Right hindlimb (tissue), 1 donor: ENCODE measurements at places on chromosomes 16 and 17.

DNA sequence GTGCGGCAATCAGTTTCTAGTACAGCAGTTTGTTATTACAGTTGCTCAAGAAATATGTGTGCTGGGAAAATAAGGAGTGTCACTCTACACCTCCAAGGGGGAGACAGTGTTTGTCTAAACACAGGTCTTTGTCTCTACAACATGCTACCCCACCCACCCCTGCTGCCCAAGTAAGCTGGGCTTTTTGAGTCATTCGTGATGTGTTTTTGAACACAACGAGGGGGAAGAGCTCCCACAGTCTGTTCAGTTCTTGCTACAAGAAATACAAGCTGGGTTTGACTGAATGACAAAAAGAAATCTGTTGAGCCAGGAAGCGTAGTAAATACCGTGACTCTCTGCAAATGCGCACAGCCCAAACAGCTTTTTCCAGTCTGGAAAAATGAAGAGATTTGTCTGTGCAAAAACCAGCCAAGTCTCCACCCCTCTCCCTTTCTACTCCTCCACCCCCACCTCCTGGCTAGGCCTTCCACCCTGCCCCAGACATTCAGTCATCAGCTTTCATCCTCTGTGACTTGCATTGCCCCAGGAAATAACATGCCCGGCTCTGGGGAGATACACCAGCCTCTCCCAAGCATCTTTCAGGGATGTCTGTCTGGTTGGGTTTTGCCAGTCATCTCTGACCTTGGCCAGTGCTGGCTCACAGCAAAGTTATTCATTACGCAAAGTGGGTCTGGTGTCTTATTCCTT lies 25.7 kb downstream of the CHD9 start:
- peak; percentile 93 for DNase-seq

GRCh38 chr16:3459401-3460090 lies 16.1 kb downstream of the NAA60 start:
- no peak for DNase-seq

DNA sequence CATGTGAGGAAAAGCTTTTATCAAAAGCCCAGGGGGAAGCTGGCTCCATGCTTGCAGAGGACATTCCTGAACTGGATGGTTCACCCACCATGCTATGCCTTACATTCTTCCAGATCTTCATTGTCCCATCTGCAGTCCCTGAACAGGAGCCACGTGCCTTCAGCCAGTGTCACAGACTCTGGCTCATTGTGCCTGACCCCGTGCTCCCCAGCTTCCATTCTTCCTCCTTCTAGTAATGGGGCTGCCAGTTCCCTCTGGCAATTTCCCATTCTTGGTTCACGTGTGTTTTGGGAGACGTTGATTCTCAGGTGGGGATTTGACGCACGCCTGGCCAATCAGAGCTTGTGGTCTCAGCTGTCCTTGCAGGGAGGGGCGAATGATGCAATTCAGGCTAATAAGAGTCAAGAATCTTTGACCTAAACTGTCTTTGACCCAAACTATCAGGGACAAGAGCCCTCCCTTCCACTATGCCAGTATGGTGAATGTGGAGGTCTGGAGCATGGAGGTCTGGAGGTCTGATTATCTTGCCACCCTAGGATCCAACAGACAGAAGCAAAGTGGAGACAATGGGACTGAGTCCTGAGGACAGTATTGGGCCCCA lies 52.7 kb downstream of the IRX6 start:
- DNase-seq: no peak

DNA sequence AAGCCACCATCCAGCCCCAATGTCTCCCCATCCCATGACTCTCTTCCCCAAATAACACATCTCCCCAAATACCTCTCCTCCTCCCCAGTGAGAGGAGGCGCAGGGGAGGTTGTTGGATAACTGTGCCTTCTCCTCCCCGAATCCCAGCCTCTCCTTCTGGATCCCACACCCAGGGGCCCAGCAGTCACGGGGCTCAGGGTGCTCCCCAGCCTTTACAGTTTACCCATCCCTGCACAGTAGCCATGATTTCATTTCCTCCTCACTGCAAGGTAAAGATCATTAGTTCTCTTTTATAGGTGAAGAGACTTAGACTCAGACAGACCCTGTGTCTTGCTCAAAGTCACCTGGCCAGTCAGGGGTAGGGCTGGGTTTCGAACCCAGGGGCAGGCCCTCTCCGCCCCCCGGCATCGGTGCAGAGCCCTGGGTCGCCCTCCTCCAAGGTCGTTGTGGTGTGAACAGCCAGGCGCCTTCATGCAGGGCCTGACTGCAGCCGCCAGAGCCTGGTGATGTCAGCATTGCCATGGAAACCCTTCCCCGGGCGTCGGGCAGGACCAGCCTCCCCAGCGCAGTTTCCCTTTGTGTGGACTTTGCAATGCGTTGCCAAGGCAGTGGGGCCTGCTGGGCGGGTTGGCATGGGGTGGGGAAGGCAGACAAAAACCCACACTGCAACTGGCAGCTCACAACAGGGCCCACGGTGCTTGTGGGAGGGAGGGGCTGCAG lies 53.3 kb upstream of the TOB1 start:
- peak; percentile 93 for DNase-seq

GRCh38 chr17:56918916-56919315 lies 5.1 kb upstream of the TRIM25 start:
- no peak for DNase-seq

DNA sequence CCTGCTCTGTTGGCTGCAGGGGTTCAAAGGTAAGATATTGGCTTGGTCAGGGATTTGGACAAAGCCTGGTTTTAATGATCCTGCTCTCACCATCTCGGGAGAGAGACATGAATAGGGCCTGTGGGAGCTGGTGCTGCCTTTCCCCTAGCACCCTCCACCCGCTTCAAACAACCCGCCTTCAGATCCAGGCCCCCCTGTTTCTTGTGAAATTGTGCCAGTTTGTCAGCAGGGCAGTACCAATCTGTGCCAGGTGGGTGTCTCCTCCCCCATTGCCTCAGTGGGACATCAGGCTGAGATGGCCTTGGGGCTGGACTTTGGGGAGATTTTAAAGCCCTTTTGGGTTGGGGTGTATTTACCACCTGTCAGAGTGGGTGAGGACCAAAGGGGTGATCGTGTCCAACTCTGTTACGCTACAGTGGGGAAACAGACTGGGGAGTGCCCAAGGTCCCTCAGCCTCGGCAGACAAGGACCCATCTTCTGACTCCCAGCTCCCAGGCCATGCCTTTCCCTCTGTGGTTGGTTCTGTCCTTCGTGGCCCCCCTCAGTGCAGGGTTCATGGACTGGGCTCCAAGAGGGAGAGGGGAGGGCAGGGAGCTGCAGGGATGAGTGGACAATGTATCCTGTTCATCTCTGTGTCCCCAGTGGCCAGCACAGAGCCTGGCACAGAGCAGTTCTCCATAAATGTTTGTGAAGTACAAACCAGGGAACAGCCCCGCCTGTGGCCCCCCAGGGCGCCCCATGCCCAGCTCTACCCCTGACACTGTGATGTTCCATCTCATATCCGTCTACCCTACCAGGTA lies 3.3 kb downstream of the ARHGAP23 start:
- no peak for DNase-seq
